ENCODE measurements at places on chromosomes 6 and 20. TPM values are rescaled to one million over a fixed set of nuclear protein-coding genes. Genes with fewer than 3 reads are reported as not detected.

- no peak for DNase-seq
Observed at GRCh38 chr6:31871046-31871659, 7.6 kb downstream of the SLC44A4 start.

- DNase-seq = no peak
Observed at GRCh38 chr20:50381771-50382593, 128.2 kb upstream of the PTPN1 start.

DNA sequence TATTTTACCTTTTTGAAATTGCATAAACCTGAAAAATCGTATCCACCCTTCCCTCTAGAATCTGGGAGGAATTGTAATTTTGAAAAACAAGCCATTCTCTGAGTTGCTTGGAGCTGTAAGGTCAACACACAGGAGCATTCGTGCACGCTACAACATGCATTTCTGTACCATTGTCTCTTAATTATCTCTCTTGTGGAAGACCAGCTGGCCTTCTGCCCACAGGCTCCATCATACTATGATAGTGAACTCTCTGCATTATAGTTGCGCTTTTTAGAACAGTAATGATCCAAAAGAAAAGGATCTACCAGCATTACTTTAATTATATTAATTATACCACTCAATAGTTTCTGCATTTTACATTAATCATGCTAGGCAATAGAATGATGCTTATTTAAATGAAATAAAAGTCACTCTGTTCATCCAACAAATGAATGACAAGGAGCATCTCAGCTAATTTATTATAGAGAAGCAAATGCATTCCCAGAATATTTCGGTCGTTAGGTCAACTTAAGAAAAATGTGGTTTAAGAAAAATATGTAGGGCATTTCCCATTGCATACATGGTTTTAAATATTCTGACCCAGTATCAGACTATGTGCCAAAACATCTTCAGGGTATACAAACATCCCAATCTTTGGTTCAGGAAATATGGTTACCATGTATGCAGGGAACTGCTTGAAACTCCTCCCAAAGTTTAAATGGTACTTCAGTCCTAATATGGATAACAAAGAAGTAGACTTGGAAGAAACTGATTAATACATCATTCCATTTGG, 263.5 kb downstream of the TFAP2A start:
- DNase-seq = no peak

ULBP2 gene
- total RNA-seq = not detected

BIRC7 gene
- not detected for total RNA-seq

TMEM244 gene
- not detected for total RNA-seq

All from type B pancreatic cell (in vitro differentiated cells).